ENCODE measurements at places on chromosomes 5 and 9.

GRCh38 chr9:118652912-118653311 is 716.3 kb downstream of the BRINP1 start:
- DNase-seq = no peak

DNA sequence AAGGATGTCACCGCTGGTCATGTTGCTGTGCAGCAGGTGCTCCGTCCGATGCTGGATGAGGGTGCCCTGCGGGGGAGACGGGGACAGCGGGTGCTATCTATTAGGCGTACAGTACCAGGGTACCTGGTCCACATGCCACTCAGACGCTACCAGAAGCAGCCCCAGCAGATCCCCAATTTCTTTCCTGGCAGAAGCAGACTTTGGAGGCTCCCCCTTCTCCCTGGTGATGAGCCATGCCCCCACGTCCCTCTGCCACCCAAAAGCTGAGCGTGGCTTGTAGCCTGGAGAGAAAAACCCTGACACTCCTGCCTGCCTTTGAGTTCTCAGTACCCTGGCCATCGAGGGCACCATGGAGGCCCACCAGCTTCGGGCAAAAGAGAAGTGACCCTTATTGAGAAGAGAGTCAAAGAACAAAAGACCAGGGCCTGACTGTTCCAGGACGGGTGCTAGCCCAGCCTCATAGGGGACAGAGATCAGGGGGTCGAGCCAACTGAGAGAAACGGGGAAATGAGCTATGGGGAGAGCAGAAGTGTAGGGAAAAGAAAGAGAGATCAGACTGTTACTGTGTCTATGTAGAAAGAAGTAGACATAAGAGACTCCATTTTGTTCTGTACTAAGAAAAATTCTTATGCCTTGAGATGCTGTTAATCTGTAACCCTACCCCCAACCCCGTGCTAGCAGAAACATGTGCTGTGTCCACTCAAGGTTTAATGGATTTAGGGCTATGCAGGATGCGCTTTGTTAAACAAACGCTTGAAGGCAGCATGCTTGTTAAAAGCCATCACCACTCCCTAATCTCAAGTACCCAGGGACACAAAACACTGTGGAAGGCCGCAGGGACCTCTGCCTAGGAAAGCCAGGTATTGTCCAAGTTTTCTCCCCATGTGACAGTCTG is 62.0 kb upstream of the ZNF354B start:
- no peak for DNase-seq

- no peak for DNase-seq
These were observed 20.2 kb upstream of the TTC23L start for GRCh38 chr5:34818717-34819116.

- DNase-seq = no peak
These were observed 15.6 kb upstream of the IRF1 start for GRCh38 chr5:132506094-132506692.

- peak; percentile 57 for DNase-seq
These were observed at the start of gene SPATA6L for GRCh38 chr9:4666042-4666699. SPATA6L (minus strand) TSS chr9:4666480; CDS start chr9:4666250, 230 bp downstream.

DNA sequence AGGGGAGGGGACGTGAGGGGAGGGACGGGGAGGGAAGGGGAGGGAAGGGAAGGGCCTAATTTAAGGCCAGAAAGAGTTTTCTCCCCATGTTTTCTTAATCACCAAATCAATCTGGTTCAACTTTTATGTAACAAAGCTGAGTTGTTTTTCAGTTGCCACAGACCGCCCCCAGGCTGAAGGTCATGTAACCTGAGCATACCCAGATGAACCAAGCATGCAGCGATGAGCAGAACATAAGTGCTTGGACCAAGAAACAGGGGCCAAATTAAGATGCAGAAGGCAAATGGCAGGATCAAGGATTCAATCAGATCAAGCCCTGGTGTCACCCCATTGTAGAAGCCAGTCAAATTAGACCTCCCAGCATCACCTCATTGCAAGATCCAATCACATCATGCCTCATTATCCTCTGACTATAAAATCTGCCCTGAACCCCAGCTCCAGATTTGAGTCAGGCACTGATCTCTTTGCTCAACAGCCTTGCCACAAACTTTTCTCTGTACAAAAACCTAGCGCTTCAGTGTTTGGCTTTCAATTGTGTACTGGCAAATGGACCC is 113.5 kb upstream of the TNPO1 start:
- no peak for DNase-seq
